ENCODE measurements at places on chromosomes 11 and 22. TPM values are rescaled to one million over a fixed set of nuclear protein-coding genes. Genes with fewer than 3 reads are reported as not detected.

DNA sequence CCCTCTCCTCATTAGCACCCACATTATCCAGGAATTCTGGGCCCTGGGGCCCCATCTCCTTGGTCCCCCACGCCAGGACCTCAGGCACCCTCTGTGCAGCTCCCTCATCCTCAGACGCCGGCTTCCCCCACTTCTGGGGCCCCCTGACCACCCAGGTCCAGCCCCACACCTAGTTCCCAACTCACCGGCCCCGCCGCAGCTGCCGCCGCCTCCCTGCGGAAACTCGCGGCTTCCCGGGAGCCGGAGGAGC is at the start of gene PCSK7:
Gene PCSK7 (minus strand): TSS at position 232 of the 250 bp plus-strand sequence. CDS start 2,229 bp downstream, outside the sequence.
- DNase-seq: peak; percentile 91

GRCh38 chr22:38732251-38732815 is 23.5 kb downstream of the SUN2 start:
- no peak for DNase-seq

- DNase-seq: no peak
Measured at GRCh38 chr11:9461760-9462134, 935 bp downstream of the ZNF143 start.

RFPL2 gene
- not detected for total RNA-seq

CBLIF gene
- not detected for total RNA-seq

SMC1B gene
- not detected for total RNA-seq

Measured in psoas muscle (tissue), 8 donors.